ENCODE measurements at places on chromosomes 2 and 18.

DNA sequence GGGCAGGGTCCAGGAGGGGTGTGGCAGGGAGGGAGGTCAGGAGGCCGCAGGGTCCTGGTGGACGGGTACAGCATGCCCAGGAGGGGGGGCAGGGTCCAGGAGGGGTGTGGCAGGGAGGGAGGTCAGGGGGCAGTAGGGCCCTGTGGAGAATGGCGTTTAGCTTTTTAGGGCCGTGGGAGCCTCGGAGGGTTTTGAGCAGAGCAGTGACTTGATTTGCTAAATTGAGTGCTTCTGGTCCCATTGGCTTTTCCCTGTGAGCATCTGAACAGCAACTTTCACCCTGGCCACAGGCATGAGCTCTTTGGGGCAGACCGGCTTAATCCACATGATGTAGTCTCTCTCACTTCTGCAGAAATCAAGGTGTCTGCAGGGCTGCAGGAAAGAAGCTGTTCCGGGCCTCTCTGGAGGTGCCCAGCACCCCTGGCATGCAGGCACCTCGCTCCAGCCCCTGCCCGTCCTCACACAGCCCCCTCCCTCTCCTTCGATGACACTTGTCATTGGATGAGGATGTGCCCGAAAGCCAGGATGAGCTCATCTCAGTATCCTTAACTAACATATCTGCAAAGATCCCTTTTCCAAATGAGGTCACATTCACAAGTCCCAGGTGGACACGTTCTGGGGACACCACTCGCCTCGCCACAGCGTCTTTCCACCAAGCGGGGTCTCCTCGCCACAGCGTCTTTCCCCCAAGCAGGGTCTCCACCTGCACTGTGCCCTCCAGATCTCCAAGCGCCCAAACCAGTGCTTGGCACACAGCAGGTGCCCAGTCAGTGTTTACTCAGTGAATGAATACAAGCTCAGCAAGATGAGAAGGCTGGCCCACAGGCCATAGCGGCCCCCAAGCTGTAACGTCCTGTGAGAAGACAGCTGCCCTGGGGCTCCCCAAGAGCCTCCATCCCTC lies 94.0 kb downstream of the NDUFA10 start:
- no peak for DNase-seq

DNA sequence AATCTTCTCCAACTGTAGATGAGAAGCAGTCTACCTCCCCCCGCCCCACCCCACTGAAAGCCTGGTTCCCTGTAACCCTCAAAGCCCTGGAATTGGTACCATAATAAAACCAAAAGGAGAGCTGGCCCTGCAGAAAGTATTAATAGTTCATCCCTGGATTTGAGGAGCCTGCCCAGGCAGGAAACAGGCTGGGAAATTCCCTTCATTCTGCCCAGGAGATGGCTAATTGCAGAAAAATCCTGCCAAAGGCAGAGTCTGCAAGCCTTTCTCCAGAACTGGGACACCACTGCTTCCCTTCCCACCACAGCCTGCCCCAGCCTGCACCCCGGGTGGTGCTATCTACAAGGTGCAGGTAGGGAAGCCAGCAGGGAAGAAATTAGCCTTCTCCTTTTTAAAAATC lies 16.3 kb downstream of the GKN2 start:
- no peak for DNase-seq

GRCh38 chr2:240498958-240499260 lies 58.9 kb downstream of the ANKMY1 start:
- DNase-seq, result no peak

- DNase-seq, result no peak
Measured at GRCh38 chr2:74854401-74854800, 20.5 kb downstream of the HK2 start.

DNA sequence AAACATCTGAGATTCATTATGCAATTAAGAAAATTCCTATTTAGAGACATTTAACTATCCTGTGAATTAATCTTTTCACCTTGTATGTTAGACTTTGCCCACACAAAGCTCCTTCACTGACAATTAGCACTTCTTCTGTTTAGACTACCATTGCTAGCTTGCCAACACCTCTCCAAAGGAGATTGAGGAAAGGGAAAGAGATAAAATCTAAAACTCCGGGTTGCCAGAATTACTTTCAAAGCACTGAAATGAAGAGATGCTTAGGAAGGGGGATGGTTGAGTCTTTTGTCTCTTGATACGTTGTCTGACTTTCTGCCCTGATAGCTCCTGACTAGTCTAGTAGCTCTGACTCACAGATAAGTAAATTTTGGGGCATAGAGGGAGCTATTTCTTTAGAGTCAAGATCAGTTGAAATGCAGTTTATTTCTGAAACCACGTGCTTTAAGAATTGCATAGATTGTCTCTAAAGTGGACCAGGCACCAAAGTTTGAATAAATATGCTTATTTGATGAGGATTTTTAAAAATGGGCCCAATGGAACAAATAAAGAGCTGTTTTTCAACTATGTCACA lies 74.1 kb upstream of the DSEL start:
- no peak for DNase-seq

DNA sequence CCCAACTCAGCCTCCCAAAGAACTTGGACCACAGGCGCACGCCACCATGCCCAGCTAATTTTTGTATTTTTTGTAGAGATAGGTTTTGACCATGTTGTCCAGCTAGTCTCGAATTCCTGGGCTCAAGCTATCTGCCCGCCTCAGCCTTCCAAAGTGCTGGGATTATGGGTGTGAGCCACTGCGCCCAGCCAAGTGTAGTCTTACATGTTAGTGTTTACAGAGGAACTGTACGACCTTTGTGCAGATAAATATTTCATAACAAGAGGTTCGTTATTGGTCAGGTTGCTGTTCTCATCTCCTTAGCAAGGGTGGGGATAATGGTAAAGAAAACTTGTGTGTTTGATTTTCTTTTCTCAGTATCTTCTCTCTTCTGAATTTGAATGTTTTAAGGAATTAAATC lies 46.5 kb downstream of the RALBP1 start:
- no peak for DNase-seq

DNA sequence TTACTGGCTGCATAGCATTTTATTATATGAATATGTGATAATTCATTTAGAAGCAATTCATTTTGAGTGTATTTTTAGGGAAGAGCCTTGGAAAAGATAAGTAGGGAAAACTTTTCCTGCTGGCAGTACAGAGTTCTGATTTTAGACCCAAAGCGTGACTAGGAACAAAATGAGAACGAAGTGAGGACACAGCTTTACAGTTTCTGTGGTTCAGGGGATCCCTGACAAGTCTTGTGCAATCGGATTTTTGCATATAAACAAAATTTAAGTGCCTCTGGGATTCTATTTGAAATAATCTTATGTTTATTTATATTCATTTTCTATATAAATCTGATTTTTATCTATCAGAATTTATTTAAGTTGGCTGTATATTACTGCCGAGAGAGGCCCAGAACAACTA lies 389.1 kb downstream of the LRRTM1 start:
- DNase-seq, result no peak

DNA sequence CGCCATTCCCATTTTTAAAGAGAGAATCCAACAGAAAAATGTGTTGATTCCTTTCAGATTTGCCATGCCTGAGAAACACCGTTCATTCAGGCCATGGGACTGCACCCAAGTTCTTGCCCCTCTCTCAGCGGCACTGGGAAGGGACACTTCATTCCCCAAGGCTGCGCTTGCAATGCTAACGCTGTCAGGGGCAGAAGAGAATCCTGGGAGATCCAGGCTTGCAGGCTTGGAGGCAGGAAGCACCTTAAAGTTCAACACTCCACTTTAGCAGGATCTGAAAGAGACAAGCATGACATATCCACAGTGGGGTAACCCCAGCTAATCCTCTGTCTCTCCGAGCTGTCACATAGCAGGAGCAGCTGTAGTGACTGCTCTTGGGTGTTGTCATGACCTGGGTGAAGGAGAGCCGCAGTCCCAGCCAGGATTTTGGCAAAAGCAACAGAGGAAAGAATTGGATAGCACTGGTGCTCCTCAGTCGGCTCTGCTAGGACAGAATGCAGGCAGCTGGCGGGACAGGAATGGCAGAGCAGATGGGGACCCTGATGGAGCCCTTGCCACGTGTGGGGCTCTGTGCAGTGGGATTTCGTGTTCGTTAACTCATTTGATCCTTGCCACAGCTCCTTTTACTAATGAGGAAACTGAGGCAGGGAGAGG lies 22.0 kb upstream of the ODC1 start:
- DNase-seq, result no peak

- DNase-seq, result no peak
Measured at GRCh38 chr18:66731890-66732289, 128.0 kb upstream of the CDH19 start.

DNA sequence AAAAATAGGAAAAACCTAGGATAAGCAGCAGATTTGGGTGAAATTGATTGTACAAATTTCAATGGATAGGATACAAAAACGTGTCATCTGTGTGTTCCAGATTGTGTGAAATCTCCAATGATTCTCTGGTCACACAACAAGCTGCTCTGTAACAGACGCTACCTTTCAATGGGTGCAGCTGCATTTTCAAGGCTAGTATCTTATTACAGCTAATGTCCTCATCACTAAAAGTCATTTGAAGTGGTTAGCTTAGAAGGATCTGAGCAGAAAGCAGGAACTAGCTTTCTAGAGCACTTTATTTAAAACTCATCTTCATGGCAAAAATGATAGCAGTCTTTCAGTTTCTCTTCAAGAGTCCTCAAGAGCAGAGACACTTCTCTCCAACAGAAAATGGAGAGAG lies 364.6 kb downstream of the LRP1B start:
- no peak for DNase-seq

- no peak for DNase-seq
Measured at GRCh38 chr2:152971685-152972084, 253.3 kb downstream of the ARL6IP6 start.

GRCh38 chr2:83850071-83850725 lies 608.9 kb downstream of the SUCLG1 start:
- no peak for DNase-seq

DNA sequence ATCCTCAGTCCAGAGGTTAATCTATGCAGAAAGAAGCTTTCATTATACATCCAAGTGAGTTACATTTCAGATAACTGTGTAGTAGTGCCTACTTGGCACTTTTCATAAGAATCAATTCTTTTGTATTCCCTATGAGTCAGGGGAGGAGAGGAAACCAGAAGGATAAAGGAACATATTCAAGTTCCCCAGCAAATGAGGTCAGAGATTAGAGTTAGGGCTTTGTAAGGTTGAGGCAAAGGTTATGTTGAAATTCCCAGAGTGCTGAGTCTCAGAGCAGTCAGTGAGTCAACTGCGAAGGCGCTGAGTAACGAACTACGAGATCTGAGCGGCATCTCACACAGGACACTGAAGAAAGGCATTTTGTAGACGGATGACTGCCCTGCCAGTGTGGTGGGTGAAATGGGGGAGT lies 25.1 kb upstream of the ME2 start:
- DNase-seq, result no peak

DNA sequence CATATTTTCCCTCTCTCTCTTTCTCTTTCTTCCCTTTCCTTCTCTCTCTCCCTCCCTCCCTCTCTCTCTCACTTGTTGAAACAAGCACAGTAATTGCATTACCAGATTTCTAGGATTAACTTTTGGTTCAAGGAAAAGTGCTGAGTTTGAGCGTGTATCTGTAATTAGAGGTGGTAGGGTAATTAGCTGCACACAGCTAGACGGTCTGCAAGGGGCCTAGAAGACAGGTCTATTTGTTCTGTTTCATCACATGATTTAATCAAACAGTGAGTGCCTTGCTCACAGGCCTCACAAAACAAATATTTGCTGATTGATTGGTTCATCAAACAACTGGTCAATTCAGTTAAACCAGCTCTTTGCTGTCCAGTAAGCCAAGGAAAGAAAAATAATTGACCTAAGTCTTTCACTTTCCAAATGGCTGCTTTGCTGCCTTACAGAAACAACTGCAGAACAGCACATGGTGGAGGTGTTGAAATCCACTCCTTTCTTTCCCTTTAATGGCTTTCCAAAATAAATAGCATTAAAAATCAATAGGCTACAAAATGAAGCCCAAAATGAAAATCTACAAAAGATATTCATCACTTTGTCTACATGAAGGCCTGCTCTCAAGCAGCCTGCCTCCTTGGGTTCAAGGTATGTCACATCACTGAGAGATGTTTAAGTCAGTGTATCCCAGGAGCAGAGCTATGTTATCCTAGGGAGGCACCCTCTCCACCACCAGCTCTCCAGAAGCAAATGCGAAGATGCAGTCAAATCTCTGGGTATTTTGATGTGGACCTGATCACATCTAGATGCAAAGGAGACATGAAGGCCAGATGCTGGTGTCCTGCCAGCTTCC lies 264.4 kb upstream of the SIX2 start:
- no peak for DNase-seq

DNA sequence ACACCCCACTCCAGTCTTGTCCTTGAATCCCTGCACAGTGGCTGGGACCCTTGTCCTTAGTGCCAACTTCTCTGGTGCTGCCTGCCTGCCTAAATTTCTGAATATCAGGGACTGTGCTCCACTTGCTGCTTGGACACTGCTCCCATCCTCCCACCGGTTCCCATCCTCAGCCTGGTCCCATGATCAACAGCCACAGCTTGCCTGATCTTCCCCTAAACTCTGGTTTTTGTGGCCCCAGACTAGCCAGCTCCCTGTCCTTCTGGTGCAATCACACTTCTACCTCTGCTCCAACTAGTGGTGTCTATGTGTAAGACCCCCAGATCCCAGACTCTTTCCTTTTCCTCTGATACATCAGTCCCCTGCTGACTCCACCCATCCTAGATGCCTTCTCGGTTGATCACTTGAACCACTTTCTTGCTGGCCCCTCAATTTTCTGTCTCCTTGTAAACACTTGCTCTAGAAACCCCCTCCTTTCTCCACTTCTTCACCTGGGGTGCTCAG lies 37.2 kb upstream of the POLE4 start:
- DNase-seq, result no peak

GRCh38 chr2:16784652-16785051 lies 119.0 kb upstream of the CYRIA start:
- DNase-seq, result no peak

- no peak for DNase-seq
Measured at GRCh38 chr2:121263996-121264715, 20.8 kb downstream of the TFCP2L1 start.

DNA sequence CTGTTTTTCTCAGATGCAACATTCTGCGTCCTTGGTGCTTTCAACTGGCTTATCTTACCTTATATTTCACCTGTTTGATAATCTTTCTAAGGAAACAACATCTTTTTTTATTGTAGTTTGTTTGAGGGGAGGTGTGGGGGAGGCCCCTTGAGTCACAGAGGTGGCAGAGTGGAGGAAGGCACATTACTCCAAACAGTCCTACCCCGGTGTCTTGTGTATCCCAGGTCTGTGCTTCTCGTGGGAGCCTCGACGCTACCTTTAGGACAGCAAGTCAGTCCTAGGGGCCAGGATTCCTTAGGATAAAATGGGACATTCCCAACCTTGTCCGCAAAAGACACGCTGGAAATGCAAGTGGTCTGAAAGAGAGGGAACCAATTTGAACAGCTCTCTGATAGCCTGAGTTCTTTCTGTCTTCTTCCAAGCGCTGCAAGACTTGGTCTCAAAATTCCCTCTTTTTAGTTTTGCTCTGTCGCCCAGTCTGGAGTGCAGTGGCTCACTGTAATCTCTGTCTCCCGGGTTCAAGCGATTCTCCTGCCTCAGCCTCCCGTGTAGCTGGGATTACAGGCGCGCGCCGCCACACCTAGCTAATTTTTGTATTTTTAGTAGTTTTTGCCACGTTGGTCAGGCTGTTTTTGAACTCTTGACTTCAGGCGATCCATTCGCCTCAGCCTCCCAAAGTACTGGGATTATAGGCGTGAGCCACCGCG lies 4.0 kb downstream of the GATA6 start:
- no peak for DNase-seq

Data from KG1 (cell line).